ENCODE measurements at places on chromosomes 2 and 18.

DNA sequence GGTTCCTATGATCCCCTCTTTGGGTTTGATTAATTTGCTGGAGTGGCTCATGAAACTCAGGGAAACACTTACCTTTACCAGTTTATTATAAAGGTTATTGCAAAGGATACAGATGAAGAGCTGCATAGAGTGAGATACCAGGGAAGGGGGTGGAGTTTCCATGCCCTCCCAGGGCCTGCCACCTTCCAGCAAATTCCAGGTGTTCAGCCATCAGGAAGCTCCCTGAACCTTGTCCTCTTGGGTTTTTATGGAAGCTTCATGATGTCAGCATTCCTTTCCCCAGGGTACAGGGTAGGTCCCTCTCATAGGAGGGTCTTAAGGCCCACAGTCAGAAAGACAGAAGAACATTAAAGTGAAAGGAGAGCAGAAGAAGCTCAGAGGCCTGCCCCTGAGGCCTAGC lies 123.9 kb upstream of the DCC start:
- no peak for DNase-seq

DNA sequence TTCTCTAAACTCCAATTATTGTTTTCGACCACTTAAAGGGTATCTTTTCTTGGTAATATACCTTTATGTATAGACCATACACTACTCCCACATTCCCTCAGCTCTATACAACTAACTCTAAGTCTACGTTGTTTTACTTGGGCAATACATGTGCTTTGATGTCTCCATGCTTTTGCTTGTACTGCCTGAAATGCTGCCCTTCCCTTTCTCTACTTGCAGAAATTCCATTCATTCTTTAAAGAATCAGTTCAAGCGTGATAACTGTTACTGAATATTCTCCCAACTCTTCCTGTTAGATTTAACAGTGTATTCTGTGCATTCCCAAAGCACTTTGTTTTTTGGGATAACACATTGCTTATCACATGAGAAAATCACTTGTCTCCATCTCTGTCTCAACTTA lies 157.0 kb upstream of the AQP4 start:
- DNase-seq: no peak

GRCh38 chr2:111127351-111127750 lies 6.6 kb downstream of the BCL2L11 start:
- no peak for DNase-seq

GRCh38 chr2:10990561-10991111 lies 78.9 kb downstream of the KCNF1 start:
- DNase-seq: no peak

GRCh38 chr2:36147670-36148390 lies 207.7 kb upstream of the CRIM1 start:
- DNase-seq: no peak

Data from HEK293T (cell line).